ENCODE measurements at places on chromosomes 3 and 15.

DNA sequence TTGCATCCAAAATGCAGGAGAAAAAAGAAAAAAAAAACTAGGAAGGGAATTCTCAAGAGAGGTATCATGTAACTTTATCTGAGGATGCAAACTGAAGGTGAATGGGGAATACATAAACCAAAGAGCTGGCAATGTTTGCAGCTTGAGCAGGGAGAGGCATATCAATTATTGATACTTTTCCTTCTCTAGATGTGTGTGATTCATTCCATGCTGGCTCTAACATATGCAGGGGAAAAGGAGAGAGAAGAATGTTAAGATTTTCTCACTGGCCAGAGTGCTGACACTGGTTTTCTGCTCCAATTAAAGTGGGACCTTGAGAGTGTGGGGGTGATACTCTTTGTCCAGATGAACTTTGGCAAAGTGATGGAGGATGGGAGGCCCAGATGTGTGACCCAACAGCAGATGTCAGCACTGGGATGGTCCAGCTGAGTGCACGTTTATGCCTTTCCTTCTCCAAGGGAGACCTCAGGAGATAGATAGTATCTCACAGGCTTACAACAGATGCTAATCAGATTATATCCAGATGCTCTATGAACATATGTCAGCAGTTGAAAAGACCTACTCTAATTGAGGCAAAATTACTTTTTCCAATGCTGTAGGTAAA, 50.0 kb upstream of the PSMD6 start:
- DNase-seq: no peak

DNA sequence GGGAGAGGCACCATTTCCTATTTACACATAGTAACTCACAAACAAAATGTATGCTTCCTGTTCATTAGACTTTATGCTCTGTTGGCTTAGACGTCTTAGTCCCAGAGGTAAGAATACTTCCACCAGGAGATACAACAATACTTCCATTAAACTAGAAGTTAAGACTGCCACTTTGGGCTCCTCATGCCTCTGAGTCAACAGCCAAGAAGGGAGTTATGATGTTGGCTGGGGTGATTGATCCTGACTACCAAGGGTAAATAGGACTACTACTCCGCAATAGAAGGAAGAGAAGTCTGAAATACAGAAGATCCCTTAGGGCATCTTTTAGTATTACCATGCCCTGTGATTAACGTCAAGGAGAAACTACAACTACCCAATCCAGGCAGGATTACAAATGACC, 43.5 kb upstream of the ABI3BP start:
- no peak for DNase-seq

GRCh38 chr15:71237456-71238188, 122.4 kb downstream of the THSD4 start:
- DNase-seq: no peak

DNA sequence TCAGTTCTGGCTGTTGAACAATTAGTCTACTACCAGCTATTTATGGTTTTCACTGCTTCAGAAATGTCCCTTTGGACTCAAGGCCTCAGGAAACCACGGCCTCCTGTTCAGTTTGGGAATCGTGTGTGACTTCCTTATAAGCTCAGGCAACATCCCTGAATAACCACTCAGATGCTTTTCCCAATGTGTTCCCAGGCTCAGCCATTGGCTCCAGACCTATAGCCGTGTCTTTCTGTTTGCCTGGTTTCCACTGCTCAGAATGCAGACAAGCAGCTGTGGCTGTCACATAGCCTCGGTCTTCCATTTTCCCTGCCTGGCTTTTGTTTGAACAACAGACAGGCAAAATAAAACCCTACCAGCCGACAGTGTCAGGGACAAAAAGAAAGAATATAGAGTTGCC, 63.2 kb upstream of the ATP2B2 start:
- DNase-seq: no peak

- no peak for DNase-seq
Observed at GRCh38 chr3:13106308-13107001, 33.2 kb upstream of the IQSEC1 start.

- DNase-seq: no peak
Observed at GRCh38 chr15:49435174-49435573, 12.1 kb downstream of the FGF7 start.

- no peak for DNase-seq
Observed at GRCh38 chr15:56619887-56620286, 113.4 kb downstream of the ZNF280D start.

DNA sequence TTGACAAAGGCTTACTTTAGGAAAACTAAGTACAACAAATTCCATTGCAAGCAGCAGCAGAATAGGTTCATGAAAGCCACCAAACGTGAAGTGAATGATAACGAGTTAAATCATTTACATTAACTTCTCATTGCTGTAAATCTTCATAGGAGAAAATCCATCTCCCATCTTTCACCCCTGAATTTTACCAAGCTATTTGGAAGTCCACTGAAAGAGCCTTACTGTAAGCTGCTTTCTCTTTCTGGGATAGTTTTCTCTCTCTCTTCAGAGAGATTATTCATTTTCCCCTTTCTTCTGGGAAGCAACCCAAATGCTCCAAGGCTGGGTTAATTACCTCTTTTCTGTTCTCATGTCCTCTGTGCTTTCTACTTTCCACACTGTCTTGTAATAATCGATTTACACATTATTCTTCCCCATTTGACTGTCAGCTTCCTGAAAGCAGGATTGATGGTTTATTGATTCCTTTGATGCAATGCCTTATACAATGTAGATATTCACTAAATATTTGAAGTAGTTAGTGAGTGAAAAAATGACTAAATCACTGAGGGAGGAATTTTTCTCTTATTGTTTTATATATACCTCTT, 914.3 kb upstream of the ARPP21 start:
- DNase-seq: no peak

DNA sequence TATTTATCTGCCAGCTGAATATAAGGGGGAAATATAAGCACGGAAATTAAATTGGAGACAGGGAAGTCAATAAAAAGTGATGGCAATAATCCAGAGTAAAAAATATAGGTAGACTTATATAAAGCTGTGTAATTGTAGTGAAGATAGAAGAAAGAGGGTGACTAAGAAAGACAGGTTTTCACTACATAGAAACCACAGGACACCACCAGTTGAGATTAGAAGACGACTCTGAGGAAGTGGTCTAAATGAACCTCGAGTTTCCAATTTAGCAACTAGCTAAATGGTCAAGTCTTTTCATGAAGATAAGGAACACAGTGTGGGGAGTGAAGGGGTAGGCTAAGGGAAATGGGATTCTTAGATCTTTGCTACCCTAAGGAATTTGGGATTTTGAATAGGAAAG, 188.8 kb upstream of the ARL6 start:
- DNase-seq: no peak

DNA sequence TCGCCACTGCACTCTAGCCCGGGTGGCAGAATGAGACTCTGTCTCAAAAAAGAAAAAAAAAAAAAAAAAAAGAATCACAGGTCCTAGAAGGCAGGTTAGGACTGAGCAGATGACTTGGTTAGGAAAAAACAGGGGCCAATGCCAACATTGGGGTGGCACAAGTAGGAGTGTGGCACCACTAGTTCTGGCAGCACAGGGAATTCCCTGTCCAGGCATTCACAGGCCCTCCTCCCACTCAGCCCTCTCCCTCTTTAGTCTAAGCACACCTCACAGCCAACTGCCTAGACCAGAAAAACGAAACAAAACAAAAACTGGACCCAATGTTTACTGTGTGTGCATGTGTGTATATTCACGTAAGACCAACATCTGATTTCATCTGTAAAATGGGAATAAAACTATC, 10.5 kb downstream of the THOC7 start:
- no peak for DNase-seq

DNA sequence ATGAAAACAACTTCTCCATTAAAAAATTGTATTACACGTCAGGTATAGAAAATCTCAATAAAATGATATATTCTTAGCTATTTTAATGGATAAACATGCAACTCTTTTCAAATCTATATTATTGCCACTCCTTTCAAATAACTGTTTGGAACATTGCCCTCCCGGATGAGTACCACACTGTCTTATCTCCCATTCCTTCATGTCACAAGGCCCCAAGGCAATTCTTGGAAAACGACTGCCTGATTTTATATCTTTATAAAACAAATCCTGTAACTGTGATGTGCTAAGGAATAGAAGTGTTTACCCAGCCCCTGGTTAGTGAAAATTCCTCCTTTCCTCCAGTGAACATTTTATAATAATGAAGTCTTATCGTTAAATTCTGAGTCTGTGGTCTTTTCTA, 6.2 kb upstream of the ZNF619 start:
- no peak for DNase-seq

- no peak for DNase-seq
Observed at GRCh38 chr3:74592359-74592758, 22.1 kb downstream of the CNTN3 start.

- no peak for DNase-seq
Observed at GRCh38 chr3:97705764-97706163, 58.8 kb upstream of the ARL6 start.

GRCh38 chr15:43253431-43254403, 13.0 kb downstream of the TGM5 start:
- DNase-seq: no peak

DNA sequence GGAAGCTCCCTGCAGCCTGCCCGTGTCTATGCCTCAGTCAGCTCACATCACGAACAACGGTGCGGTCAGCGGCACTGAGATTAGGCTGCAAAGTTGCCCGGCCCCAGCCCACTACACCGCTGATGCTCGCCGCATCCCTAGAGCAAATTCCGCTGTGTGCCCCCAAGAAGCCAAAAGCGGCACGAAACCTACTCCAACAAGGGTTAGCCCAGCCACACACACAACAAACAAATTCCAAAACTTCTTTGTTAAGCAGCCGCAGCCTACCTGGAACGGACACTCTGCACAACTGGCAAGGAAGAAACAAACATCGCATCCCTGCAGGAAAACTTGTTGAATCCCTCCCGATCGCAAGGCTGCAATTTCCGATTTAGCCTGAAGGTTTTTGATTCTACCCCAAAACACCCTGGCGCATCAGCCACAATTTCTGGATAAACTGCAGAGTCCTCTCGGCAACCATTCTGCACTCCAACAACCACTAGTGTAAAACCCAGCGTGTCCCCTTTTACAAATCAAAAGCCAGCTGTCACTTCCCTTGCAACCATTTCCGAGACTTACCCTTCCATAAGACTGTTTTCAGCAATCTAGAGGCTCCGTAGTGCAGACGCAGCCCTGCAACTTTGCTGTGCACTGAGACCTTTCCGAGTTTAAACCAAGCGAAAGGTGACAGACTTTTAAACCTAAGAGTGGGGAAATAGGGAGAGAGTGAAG, 449 bp downstream of the ROBO1 start:
- DNase-seq: no peak

DNA sequence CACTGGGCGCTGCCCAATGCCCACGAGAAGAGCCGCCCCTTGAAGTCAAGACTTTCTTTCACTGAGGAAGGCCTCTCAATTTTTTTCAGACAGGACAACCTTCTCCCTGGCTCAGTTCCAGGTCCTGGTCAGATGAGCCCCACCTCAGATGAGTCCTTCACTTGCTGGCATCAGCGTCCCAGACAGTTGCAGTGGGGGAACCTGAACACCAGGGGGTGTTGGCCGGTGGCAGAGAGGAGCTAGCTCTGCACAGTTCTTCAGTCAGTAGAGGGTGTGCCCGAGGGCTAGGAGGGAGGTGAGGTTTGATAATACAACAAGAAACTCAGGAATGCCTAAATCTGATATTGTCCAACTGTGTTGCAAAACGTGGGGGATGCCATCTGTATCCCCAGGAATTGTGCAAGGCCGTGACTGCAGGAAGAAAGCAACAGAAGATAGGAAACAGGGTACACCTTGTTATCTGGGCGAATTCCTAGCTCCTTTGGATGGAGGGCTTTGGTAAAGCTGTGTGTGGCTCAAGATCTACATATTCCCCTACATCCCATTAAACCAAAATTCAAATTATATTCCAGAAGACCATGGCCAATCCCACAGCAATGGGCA, 34.3 kb downstream of the CCR3 start:
- DNase-seq: no peak

DNA sequence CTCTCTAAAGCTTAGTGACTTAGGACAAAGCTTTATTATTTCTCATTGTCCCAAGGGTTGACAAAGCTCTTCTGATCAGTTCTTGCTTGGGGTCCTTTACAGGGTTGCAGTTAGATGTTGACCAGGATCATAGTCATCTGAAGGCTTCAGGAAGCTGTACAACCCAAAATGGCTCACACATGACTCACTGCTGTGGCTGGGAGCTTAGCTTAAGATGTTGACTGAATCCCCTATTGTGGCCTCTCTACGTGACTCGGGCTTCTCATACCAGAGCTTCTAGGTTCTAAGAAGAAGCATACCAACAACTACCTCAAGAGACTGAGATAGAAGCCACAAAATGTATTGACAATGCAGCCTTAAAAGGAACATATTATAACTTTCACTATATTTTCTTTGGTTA, 569.6 kb upstream of the ROBO2 start:
- DNase-seq: no peak

DNA sequence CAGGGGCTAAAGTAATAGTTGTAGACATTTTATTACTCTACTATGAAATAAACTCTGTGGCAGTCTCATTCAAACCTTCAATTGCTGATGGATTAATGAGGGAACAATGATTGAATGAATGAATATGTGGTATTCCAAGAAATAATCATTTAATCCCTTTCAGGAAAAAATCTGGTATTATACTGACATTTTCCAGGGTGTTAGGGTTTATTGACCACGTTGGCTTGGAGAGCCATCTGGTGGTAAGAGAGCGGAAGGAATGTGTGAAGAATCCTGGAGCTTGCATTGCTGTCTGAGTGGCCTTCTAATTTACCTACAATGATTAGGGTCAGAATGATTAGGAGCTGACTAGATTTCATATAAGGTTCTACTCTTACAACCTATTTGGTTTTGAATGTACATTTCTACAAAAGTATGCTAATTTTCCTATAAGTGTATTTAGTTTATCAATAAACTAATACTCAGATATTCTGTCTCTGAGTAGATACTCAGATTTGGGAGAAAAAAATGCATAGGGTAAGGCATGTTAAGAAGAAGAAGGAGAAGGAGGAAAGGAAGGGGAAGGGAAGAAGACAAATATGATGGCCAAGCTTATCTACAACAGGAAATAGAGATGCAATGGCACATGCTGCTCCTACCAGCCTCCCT, 249.9 kb downstream of the ROBO1 start:
- no peak for DNase-seq

- DNase-seq: no peak
Observed at GRCh38 chr3:4426782-4427344, 40.2 kb downstream of the SUMF1 start.

- DNase-seq: no peak
Observed at GRCh38 chr3:128545120-128545752, 52.2 kb upstream of the GATA2 start.

DNA sequence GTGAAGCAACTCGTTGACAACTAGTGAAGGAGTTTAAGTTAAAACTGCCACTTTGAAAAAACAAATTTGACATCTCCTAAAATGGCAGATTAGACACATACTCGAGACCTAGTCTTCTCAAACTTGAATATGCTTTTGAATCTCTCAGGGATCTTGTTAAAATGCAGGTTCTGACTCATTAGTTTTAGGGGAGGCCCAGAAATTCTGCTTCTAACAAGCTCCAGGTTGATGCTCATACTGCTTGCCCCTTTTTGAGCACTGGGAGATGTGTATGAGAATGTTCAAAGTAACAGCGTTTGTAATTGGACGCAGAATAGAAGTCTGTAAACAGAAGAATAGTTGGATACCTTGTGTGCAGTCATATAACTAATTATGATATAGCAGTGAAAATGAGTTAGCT, 1.6 kb downstream of the C3orf38 start:
- DNase-seq: no peak

- DNase-seq: no peak
Observed at GRCh38 chr3:23830869-23831484, 25.2 kb downstream of the UBE2E1 start.

GRCh38 chr3:66409771-66410754, 90.8 kb downstream of the LRIG1 start:
- no peak for DNase-seq
